ENCODE measurements at places on chromosomes 3 and 15.

- no peak for DNase-seq
These were observed 963.5 kb downstream of the NTRK3 start for GRCh38 chr15:87293031-87293430.

GRCh38 chr15:47614360-47615011 is 102.8 kb upstream of the SEMA6D start:
- DNase-seq: no peak

- no peak for DNase-seq
These were observed 175.9 kb downstream of the PDZRN3 start for GRCh38 chr3:73448761-73449301.

GRCh38 chr3:170840291-170840859 is 29.6 kb downstream of the RPL22L1 start:
- DNase-seq: no peak

DNA sequence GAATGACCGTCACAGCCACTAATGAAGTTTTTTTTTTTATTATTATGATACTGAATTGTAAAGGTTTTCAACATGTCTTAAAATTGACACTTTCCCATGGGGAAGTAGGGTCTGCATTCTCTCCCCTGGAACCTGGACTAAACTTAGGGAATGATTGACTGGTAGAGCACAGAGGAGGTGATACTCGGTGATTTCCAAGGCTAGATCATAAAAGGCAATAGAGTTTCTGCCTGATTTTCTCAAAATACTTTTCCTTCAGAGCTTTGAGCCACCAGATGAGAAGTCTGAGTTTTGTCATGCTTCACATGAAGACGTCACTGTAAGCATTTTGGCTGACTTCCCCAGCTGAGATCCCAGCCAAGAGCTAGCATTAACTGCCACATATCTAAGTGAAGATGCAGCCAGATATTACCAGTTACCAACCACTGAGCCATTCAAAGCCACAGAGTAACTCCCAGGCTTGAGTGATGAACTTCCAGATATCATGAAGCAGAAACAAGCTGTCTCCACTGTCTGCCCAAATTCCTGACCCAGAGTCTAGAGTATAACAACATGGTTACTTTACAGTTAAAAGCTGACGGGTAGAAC is 105.8 kb downstream of the LSAMP start:
- DNase-seq: no peak

All from nucleus accumbens (tissue), 56 donors.